Esophagus muscularis mucosa (tissue), 4 donors: ENCODE measurements at places on chromosomes 3 and 15. TPM values are rescaled to one million over a fixed set of nuclear protein-coding genes. Genes with fewer than 3 reads are reported as not detected.

Gene PLS1
- 2.0 TPM for total RNA-seq

Gene MLF1
- 9.1 TPM for total RNA-seq

Gene GUCA1C
- not detected for total RNA-seq

Gene SPINK8
- total RNA-seq: not detected

Gene STRIT1
- not detected for total RNA-seq

Gene NR1D2
- total RNA-seq: 37.8 TPM

Gene MYRIP
- total RNA-seq: 3.3 TPM

Gene SUCNR1
- total RNA-seq: 0.19 TPM

DNA sequence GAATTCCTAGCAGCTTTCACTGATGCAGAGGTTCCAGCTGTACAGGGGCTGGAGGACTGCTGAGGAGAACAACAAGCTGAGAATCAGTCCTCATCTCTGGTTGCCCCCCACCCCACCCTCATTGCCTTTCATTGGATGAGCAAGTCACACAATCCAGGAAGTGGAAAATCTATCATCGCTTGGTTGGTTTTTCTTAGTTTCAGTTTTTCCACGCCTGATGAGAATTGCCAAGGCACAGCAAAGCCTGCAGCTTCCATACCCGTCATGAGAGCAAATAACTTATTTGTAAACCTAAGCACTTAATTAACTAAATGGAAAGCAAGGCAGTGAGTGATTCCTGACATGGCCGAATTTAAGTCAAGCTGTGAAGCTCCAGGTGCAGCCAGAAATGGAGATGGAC lies 21.4 kb upstream of the LIPC start:
- no peaks in the 10 kb centered on the region for H3K27me3 ChIP-seq
- H3K4me1 ChIP-seq: no peaks in the 10 kb centered on the region
- no peaks in the 10 kb centered on the region for H3K36me3 ChIP-seq

DNA sequence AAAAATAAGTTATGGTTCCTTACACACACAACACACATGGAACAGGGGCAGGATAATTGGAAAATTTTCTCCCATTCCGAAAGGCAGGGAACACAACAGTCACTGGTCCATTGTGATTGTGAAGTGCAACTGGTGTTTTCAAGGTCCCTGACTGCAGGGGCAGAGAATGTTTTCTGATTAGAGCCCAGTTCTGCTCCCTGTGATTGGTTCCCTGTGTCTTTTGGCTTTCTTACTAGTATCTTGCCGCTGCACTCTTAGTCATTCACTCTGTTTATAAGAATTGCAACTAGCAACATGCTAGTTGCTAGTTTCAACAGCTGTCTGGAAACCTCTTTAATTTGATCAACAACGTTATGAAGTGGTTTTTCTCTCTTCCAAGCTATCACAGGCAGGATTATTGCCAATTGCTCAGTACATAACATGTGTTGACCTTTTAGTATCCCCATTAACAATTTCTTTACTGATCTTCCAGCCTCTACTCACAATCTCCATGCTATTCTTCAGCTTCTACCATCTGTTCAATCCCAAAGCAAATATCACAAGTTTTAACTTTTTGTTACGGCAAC lies 177.5 kb downstream of the EPHA6 start:
- no peaks in the 10 kb centered on the region for H3K27me3 ChIP-seq
- no peak for DNase-seq
- no peak overlapping the region for H3K4me3 ChIP-seq
- H3K36me3 ChIP-seq: no peaks in the 10 kb centered on the region

- no peaks in the 10 kb centered on the region for H3K36me3 ChIP-seq
- H3K4me1 ChIP-seq: peaks cover 7% of the 10 kb centered on the region
- no peak overlapping the region for H3K27ac ChIP-seq
- DNase-seq: no peak
- H3K27me3 ChIP-seq: no peaks in the 10 kb centered on the region
- H3K4me3 ChIP-seq: no peak overlapping the region
These were observed 14.0 kb upstream of the COPG1 start for GRCh38 chr3:129235344-129235917.

GRCh38 chr3:59545374-59545773 lies 495.5 kb upstream of the CFAP20DC start:
- H3K36me3 ChIP-seq: no peaks in the 10 kb centered on the region
- no peaks in the 10 kb centered on the region for H3K27me3 ChIP-seq
- H3K4me1 ChIP-seq: peaks cover 10% of the 10 kb centered on the region

DNA sequence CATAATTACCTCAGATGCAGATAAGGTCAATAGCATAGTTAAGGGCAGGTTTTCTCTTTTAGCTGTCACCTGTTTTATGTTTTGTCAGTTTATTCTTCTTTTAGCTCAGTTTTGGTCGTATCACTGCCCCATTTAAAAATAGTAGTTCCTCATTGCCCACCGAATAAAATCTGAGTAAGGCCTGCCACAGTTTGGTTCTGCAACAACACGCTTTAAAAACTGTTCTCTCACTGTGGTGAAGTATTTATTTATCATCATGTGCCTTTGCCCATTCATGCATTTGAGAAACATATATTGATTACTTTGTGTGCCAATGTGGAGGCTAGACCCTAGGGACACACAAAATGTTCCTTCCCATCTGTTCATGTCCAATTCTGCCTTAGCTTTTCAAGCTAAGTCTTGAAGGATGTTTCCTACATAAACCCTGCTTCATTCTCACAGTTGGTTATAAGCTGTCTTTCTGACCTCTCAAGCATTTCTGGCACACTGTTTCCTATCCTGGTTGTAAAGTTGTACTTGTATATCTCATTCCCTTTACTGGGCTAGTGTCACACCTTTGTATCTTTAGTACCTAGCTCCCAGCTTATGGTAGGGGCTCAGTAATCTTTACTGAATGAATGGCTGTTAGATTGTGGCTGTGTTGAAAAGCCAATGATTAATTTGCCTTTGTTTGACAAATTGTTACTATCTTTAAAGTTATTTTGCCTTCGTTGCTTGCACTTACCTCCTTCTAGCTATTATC lies 23.9 kb downstream of the AKAP13 start:
- no peaks in the 10 kb centered on the region for H3K36me3 ChIP-seq
- H3K27ac ChIP-seq: peak overlapping the region; percentile 74
- no peaks in the 10 kb centered on the region for H3K27me3 ChIP-seq
- no peak for DNase-seq
- no peak overlapping the region for H3K4me3 ChIP-seq

DNA sequence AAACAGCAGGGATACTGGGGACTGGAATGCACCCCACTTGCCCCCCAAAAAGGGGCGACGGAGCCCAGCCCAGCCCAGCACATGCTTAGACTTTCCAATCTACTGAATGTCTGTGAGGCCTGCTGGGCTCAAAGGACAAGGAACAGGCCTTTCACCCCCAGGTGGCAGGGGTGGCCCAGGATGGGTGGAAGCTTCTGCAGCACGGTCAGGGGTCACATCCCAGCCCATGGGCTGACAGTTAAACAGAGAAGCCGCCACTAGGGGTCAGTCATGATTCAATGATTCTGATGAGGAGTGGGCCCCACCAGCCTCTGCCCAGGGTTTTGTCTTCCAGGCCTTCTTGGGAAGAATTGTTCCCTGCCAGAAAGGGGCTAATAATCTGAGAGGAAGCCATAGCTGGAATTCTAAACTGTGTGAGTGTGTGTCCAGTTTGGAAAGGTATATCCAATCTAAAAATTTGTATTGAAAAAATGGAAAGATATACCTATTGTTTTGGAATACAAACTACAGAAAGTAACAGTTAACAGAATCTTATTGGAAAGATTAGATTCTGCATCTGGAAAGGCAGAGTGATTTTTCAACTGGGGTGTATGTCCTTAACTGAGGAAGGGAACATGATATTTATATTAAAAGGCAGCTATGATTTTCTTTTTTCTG lies 2.2 kb downstream of the CHRNB4 start:
- no peak for DNase-seq
- peaks cover 9% of the 10 kb centered on the region for H3K4me1 ChIP-seq
- peaks cover 15% of the 10 kb centered on the region for H3K27me3 ChIP-seq
- no peaks in the 10 kb centered on the region for H3K36me3 ChIP-seq
- H3K27ac ChIP-seq: no peak overlapping the region

- DNase-seq: no peak
- H3K27me3 ChIP-seq: no peaks in the 10 kb centered on the region
- peaks cover 50% of the 10 kb centered on the region for H3K4me1 ChIP-seq
- H3K27ac ChIP-seq: peak overlapping the region; percentile 97
These were observed 1.1 kb downstream of the TFDP2 start for GRCh38 chr3:142148044-142148791.

GRCh38 chr3:9396301-9396631 lies 1.1 kb upstream of the SETD5 start:
- H3K4me3 ChIP-seq: peak overlapping the region; percentile 86
- H3K27ac ChIP-seq: peak overlapping the region; percentile 100
- DNase-seq: peak; percentile 97
- H3K36me3 ChIP-seq: peaks cover 4% of the 10 kb centered on the region

- no peak overlapping the region for H3K27ac ChIP-seq
- H3K4me3 ChIP-seq: no peak overlapping the region
- H3K27me3 ChIP-seq: no peaks in the 10 kb centered on the region
- no peak for DNase-seq
- H3K4me1 ChIP-seq: no peaks in the 10 kb centered on the region
These were observed 11.1 kb downstream of the RAD51 start for GRCh38 chr15:40706121-40706520.

DNA sequence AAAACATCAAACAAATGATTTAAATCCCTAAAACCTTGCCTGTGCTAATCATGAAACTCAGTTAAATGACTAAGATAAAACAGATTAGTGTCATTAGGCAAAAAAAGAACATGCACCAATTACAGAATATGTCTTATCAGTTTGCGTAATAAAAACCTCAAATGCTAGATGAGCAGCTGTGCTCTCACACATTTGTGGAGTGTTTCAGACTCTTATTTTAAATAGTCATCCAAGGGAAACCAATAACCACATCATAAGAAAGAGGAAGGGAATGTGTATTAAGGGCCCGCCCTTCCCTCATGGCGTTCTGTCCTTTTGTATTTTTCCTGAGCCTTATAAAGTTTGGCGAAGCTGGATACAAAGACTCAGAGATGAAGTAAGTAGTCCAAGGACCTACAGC lies 6.6 kb downstream of the SAMMSON start:
- peaks cover under 1% of the 10 kb centered on the region for H3K4me1 ChIP-seq
- no peaks in the 10 kb centered on the region for H3K36me3 ChIP-seq
- DNase-seq: no peak
- no peak overlapping the region for H3K27ac ChIP-seq

DNA sequence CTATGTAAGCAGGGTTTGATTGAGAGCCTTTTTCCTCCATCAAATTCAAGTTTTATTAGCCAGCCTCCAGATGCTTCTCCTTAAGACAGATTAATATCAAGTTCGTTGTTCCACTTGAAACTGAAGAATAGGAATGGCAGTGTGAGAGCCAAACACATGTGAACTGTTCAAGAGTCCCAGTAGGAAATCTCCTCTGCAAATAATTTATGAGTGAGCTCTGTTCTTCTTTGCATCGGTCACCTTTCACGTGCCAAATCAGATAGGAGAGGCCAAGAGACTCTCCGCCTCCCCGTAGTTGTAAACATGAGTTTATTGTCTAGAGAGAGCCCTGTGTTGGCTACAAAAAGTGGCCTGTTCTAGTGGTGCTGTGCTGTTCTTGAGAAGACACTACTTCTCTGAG lies 372.1 kb upstream of the NR2F2 start:
- no peak overlapping the region for H3K4me3 ChIP-seq
- no peak overlapping the region for H3K27ac ChIP-seq
- H3K4me1 ChIP-seq: no peaks in the 10 kb centered on the region
- no peaks in the 10 kb centered on the region for H3K27me3 ChIP-seq

DNA sequence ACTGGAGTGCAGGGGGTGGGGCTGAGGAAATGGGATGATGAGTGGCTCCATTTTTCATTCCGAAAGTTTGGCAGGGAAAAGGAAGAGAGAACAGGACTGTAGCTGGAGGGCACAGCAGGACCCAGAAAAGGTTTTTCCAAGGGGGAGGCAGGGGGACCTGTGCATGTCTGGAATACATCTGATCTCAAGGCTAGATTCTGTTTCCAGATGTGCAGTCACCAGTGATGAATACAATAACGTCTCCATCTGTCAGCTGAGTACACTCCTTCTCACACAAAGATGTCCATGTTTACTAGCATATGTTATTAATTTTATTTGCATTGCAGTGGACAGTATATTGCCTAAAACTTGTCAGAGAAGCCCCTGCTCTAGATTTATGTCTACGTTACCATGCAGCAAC lies 39.9 kb upstream of the PRTG start:
- no peaks in the 10 kb centered on the region for H3K27me3 ChIP-seq
- DNase-seq: no peak
- H3K4me3 ChIP-seq: no peak overlapping the region
- H3K36me3 ChIP-seq: no peaks in the 10 kb centered on the region

DNA sequence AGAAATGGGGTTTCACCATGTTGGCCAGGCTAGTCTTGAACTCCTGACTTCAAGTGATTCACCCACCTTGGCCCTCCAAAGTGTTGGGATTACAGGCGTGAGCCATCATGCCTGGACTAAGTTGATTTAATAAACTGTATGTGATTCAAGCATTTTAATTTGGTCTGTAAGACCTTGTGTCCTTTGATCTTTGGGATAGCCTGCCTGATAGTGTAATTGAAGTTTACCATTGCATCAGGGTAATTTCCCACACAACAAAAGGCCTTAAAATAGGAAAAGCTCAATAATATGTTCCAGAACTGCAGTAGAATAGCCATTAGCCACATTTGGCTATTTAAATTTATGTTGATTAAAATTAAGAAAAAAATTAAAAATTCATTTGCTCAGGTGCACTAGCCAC lies 25.2 kb upstream of the DENND6A start:
- H3K4me3 ChIP-seq: no peak overlapping the region
- DNase-seq: no peak
- H3K27me3 ChIP-seq: no peaks in the 10 kb centered on the region
- no peak overlapping the region for H3K27ac ChIP-seq
- no peaks in the 10 kb centered on the region for H3K4me1 ChIP-seq
- no peaks in the 10 kb centered on the region for H3K36me3 ChIP-seq

- H3K4me1 ChIP-seq: no peaks in the 10 kb centered on the region
- H3K27ac ChIP-seq: no peak overlapping the region
- no peak for DNase-seq
- H3K4me3 ChIP-seq: no peak overlapping the region
These were observed 280.1 kb downstream of the SV2B start for GRCh38 chr15:91380114-91380513.

GRCh38 chr15:100880897-100881242 lies 1.2 kb downstream of the ALDH1A3 start:
- no peaks in the 10 kb centered on the region for H3K27me3 ChIP-seq
- DNase-seq: no peak
- peaks cover 14% of the 10 kb centered on the region for H3K4me1 ChIP-seq
- H3K36me3 ChIP-seq: no peaks in the 10 kb centered on the region
- H3K4me3 ChIP-seq: peak overlapping the region; percentile 72

GRCh38 chr15:91055548-91056331 lies 33.3 kb upstream of the VPS33B start:
- H3K36me3 ChIP-seq: no peaks in the 10 kb centered on the region
- no peak overlapping the region for H3K4me3 ChIP-seq
- no peaks in the 10 kb centered on the region for H3K4me1 ChIP-seq
- H3K27me3 ChIP-seq: no peaks in the 10 kb centered on the region
- H3K27ac ChIP-seq: no peak overlapping the region

- H3K4me3 ChIP-seq: no peak overlapping the region
- DNase-seq: no peak
- H3K36me3 ChIP-seq: no peaks in the 10 kb centered on the region
- H3K4me1 ChIP-seq: peaks cover 12% of the 10 kb centered on the region
These were observed 6.6 kb downstream of the CDCP1 start for GRCh38 chr3:45139372-45140140.
